ENCODE measurements at places on chromosomes 3 and 15. TPM values are rescaled to one million over a fixed set of nuclear protein-coding genes. Genes with fewer than 3 reads are reported as not detected.

- no peak for DNase-seq
These were observed 29.0 kb upstream of the NR2E3 start for GRCh38 chr15:71781179-71781964.

DNA sequence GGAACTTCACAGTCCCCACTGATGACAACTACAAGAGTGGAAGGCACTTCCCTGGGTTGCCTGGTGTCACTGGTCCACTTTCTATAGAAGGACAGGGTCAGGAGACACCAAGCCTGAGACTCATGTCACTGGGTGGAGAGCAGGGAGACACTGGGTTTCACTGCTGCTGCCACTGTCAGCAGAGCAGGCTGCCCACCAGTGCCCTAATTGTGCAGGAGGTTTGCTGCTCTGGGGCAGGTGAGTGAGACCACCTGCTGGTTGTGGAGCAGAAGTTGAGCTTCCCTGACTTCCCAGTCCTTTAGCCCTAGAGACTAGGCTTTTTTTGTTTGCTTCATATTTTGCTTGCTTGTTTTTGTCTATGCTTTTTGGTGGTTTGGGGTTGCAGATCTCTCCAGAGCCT is 528.4 kb upstream of the RGMA start:
- DNase-seq, result no peak

- DNase-seq, result no peak
These were observed 21.5 kb downstream of the FRMD4B start for GRCh38 chr3:69364354-69364753.

TMEM212 gene
- not detected for total RNA-seq

GRCh38 chr3:14649466-14649865 is 2.1 kb upstream of the CCDC174 start:
- no peak for DNase-seq

DNA sequence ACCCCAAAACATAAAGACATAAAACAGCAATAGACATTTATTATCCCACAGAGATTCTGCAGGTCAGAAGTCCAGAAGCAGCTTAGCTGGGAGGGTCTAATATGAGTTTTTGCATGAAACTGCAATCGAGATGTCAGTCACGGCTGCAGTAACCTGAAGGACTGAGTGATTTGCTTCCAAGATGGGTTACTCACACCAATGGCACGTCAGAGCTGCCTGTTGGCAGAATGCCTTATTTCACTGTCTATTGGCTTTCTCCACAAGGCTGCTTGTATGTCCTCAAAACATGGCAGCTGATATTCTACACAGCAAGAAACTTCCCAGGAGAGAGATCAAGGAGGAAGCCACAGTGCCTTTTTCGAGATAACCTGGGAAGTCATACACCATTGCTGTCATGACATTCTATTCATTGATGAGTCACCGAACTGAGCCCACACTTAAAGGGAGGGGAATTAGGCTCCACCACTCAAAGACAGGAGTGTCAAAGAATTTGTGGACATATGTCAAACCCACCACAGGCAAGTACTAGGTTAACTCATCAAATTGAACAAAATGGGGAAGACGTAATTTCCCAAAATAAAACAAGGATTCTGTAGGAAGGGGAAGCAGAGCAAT is 122.2 kb downstream of the SYNPR start:
- no peak for DNase-seq

- no peak for DNase-seq
These were observed 1036.3 kb downstream of the TBL1XR1 start for GRCh38 chr3:176160997-176161396.

WDR93 gene
- total RNA-seq, result not detected

SAMMSON gene
- total RNA-seq, result not detected

FOXB1 gene
- not detected for total RNA-seq

DNA sequence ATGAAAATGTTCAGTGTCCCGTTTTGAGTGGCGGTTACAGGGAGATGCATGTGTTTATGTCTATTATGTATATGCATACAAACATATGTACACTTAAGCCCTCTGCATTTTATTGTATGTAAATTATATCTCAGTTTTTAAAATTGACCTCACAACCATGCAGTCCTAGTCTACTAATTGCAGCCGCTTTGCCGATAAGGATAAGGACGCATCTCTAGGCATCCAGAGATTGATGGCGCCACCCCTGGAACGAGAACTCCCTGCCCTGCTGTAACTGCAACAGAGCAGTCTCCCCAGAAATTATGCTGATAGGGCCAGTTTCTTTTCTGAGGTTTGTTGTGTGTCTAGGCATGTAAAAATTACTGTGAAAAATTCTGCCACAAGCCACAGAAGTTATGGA is 40.4 kb upstream of the TUBGCP5 start:
- no peak for DNase-seq

VEPH1 gene
- 0.48 TPM for total RNA-seq

DNA sequence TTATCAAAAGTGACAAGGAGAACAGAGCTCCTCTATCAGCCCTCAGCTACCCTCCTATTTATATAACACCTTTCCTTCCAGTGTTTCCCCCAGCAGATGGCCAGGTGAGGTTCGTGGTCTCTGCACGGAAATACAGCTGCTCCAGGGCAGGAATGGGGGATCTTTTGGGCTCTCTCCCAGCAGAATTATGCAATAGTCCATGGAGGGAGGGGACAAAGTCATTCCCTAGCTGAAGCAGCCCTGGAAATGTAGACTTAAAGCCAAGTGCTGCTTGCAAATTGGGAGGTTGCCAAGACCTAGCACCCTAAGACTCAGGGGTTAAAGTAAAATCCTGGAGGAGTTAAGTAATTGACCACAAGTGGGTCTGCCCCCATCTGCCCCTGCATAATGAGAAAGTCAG is 256.3 kb downstream of the LRTM1 start:
- DNase-seq, result no peak

MYEF2 gene
- total RNA-seq, result 16.4 TPM

EFCAB12 gene
- total RNA-seq, result 2.5 TPM

DNA sequence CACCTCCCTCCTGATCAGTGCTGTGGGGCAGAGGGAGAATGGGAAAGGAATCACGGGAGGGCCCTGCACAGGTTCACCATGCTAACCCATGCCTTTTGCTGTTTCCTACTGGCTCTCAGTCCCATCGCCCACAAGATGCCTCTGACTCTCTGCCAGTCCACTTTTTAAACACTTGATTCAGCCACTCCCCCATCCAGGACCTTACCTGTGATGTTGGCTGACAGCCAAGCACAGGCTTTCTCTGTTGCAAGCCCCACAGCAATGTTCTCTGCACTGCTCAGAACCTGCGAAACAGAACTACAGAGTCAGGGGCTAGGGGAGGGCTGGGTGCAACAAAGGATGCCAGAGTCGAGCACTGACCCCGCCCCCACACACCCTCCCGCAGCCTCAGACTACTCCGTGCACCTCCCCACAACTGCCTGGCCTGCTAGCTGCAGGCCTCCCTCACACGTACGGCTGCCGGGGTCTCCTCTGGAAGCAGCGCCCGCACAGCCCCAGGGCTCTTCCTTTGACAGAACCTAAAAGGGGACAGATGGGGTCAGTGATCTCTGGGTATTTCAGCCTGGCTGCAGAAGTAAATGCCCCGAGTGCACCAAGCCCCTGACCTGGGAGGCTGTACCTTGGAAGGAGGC is 9.1 kb downstream of the CDAN1 start:
- no peak for DNase-seq

DNA sequence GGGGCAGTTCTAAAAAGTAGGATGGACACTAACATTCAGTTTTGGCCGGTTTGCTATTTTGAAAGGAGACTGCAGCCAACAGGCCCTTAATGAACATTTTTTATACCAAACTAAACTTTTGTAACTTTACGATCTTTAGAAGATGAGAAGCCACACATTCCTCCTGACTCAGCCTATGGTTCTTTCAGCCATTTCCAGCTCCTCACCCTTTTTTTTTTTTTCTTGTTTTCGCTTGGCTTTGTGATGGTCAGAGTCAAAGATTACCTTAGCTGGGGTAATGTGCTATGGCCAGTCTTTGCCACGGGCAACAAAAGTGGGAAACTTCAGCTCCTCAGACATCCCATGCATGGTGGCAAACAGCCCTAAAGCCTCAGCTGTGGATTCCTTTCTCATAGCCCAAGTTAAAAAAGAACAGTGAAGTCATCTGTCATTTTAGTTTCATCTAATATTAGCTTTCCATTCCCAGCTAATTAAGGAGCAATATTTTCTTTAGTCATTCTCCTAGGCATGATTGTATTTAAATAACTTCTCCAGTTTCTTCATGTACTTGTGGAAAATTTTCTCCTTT is 368.7 kb downstream of the MFSD1 start:
- DNase-seq, result no peak

NEK10 gene
- 0.95 TPM for total RNA-seq

All from naive thymus-derived CD4-positive, alpha-beta T cell (primary cell).